ENCODE measurements at places on chromosomes 11 and 22. TPM values are rescaled to one million over a fixed set of nuclear protein-coding genes. Genes with fewer than 3 reads are reported as not detected.

DNA sequence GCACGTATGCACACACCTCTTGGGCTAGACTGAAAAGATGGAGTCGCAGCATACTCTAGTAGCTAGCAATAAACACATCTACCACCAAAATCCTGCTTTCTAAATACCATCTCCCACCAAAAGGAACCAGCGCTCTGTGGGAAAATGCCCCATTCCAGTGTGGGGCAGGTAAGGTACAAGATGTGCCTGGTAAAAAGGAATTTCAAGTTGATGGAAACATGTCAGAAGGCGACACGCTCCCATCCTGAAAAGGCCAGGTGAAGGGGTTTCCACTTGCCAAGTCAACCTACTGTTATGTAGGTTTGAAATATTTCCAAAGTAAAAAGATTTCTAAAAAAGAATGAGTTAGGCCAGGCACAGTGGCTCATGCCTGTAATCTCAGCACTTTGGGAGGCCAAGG lies 8.8 kb downstream of the DGCR2 start:
- no peak overlapping the region for H3K27ac ChIP-seq
- peaks cover 22% of the 10 kb centered on the region for H3K4me1 ChIP-seq
- peaks cover 21% of the 10 kb centered on the region for H3K36me3 ChIP-seq
- DNase-seq, result no peak
- H3K27me3 ChIP-seq, result no peaks in the 10 kb centered on the region

Gene RNH1
- total RNA-seq, result 288 TPM

- H3K27me3 ChIP-seq, result no peaks in the 10 kb centered on the region
- DNase-seq, result no peak
- H3K4me3 ChIP-seq, result no peak overlapping the region
- no peak overlapping the region for H3K27ac ChIP-seq
- H3K4me1 ChIP-seq, result peaks cover 17% of the 10 kb centered on the region
Measured at GRCh38 chr11:74816664-74817063, 68.0 kb downstream of the RNF169 start.

- no peak overlapping the region for H3K27ac ChIP-seq
- peaks cover under 1% of the 10 kb centered on the region for H3K27me3 ChIP-seq
- no peaks in the 10 kb centered on the region for H3K4me1 ChIP-seq
- no peak overlapping the region for H3K4me3 ChIP-seq
Measured at GRCh38 chr11:116539836-116540418, 232.9 kb downstream of the BUD13 start.

GRCh38 chr11:16899708-16900303 lies 114.4 kb downstream of the PLEKHA7 start:
- H3K4me3 ChIP-seq, result no peak overlapping the region
- peaks cover 25% of the 10 kb centered on the region for H3K4me1 ChIP-seq
- peaks cover 6% of the 10 kb centered on the region for H3K36me3 ChIP-seq

- peak overlapping the region; percentile 93 for H3K4me3 ChIP-seq
- DNase-seq, result no peak
- peaks cover 32% of the 10 kb centered on the region for H3K36me3 ChIP-seq
- peak overlapping the region; percentile 94 for H3K27ac ChIP-seq
- peaks cover 13% of the 10 kb centered on the region for H3K4me1 ChIP-seq
Measured at GRCh38 chr11:65112546-65113360, 1.1 kb downstream of the TM7SF2 start.

Gene TRIM49
- total RNA-seq, result not detected

DNA sequence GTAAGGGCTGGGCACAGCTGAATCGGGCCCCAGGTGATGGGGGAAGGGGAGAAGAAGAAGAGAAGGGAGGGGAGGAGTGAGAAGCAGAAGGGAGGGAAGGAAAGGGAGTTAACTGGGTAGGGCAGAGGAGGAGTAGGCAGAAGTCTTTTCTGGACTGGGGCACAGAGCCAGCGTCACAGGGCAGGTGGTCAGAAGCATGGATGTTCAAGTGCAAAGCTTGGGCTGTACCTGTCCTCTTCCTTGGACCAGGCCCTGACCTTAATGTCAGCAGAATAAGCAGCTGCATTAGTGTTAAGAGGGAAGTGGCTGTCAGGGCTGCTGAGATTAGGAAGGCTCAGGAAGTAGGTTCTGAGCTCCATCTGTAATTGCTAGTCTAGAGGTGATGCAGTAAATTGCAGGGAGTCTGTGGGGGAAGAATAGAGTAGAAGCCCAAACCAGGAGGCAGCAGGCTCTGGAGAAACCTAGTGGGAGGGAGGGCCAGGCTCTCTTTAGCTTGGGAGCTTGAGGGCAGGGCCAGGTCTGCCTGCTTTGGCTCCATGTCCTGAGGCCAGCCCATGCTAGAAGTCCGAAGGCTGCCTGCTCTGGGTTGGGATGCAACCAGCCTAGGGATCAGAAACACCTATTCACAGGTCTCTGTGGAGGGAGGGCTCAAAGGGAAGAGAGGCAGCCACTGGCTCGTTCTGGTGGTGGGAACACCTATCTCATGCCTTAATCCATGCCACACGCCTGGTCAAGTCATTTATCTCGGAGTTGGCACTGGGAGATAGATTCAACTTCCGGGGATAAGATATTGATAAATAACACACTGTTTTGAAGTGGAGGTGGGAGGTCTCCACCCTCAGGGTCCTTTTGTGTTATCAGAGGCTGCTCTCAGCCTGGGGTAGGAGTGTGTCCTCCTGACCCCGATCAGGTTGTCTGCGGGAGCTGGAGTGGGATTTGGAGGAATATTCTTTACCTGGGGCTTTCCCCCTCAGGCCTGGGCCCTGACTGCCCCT lies 1.7 kb upstream of the UCP3 start:
- H3K27me3 ChIP-seq, result no peaks in the 10 kb centered on the region
- no peaks in the 10 kb centered on the region for H3K4me1 ChIP-seq
- DNase-seq, result no peak
- H3K36me3 ChIP-seq, result peaks cover 6% of the 10 kb centered on the region
- H3K27ac ChIP-seq, result no peak overlapping the region
